ENCODE measurements at places on chromosomes 6 and 20.

DNA sequence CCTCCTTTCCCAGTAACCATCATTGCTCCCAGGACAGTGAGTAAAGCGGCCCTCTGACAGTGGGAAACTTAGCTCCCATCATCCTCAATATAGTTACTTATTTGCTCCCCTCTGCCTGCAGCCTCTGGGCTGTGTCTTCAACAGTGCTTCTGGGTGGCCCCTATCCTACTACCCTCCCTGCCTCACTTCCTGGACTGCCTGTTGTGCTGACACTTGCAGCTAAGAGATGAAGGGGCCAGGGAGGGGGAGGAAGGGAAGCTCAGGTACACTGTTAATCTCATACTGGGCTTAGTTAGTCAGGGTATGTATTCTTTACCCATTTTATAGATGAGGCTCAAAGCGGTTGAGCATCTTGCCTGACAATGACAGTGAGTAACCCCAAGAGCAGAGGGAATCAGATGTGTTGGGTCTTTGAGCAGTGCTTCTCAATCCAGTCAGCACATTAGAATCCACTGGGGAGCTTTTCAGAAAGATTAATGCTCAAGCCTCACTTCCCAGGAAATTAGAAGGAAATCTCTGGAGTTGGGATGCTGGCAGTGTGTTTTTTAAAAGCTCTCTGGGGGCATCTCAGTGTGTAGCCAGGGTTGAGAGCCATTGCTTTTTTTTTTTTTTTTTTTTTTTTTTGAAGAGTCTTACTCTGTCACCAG is 27.1 kb upstream of the KCNK5 start:
- no peak for DNase-seq

DNA sequence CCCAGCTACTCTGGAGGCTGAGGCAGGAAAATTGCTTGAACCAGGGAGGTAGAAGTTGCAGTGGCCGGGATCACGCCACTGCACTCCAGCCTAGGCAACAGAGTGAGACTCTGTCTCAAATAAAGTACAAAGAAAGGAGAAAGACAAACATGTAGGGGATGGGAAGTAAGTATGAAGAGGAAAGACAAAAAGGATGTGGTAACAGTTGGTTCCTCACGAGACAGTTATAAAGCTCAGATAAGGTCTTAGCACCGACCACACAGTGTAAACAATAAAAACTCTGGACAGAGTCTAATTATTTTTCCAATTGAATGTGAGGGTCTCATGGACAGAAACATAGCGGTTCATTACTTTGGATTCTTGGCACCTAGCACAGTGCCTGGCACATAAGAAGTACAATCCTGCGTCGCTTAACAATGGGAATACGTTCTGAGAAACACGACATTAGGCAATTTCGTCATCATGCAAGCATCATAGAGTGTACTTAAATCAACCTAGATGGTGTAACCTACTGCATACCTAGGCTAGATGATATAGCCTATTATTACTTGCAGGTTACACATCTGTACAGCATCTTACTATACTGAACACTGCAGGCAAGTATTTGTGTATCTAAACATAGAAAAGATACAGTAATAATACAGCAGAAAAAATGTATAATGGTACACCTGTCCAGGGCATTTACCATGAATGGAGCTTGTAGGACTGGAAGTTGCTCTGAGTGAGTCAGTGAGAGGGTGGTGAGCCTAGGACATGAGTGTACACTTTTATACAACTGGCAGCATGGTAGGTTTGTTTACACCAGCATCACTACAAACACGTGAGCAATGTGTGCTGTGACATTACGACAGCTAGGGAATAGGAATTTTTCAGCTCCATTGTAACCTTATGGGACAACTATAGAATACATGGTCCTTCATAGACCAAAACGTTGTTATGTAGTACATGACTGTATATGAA is 38.2 kb downstream of the MBOAT1 start:
- no peak for DNase-seq

DNA sequence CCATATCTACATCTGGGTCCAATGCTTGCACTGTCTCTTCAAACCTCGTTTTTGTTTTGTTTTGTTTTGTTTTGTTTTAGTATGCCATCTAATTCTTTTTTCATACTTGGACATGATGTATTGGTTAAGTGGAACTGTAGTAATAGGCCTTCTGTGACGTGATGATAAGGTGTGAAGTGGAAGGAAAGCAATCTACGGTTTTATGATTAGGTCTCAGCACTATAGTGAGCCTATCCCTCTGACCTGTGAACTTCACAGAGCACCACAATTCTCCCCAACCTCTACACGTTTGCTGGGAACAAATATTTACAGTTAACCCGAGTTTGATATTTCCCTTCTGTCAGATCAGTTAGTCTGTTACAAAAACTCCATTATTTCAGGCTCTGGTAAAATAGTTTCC is 19.1 kb upstream of the SLC24A3 start:
- DNase-seq = no peak

DNA sequence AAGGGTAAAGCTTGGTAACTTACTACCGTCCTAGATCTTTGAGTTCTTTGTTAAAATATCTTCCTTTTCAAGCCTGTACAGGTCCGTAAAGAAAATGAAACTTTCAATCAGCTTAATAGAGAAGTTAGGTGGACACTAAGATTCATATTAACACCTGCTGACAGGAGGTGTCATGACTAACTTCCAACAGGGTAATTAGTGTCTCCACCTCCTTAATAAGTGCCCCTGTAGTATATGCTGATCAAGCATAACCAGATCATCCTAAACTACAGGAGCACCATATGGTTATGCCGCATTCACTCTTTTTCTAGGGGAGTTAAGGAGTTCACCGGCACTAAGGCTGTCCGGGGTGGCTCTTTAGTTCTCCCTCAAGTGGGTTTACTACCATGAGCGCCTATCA is 23.9 kb upstream of the RALGAPA2 start:
- DNase-seq = no peak

DNA sequence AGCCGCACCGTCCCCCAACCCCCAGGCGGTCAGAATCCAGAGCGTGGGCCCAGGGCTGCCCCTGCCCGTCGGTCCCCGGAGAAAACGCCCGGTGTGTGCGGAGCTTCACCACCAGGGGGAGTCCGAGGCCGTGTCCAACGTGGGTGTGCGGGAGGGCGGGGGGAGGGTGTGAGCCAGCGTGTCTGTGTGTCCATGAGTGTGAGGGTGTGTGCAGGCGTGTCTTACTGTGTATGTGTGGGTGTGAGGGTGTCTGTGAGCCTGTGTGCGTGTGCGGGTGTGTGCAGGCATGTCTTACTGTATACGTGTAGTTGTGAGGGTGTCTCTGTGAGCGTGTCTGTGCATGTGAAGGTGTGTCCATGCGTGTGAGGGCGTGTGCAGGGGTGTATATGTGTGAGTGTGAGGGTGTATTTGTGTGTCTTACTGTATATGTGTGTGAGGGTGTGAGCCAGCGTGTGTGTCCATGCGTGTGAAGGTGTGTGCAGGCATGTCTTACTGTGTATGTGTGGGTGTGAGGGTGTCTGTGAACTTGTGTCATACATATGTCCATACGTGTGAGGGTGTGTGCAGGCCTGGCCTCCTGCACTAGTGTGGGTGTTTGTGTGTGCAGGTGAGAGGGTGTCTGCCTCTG is 24.6 kb upstream of the GATA5 start:
- DNase-seq = peak; percentile 72
